ENCODE measurements at places on chromosomes 4 and X.

DNA sequence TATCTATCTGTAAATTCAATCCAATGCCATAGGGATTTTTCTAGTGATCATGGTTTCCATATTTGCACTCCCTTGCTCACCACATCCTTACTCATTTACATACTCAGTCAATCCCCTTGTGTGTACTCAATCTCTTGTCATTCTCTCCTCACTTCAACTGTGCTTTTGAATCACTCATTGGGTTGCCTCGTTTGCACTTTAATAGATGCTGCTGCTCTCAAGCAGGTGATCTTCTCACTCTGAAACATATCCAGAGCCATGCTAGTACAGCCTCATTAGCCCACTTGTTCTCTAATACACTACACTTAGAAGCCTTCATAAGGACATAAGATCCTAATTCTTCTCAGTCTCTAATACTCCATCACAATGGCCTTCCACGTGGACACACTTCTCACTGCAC, 507.9 kb downstream of the TECRL start:
- no peak for DNase-seq

DNA sequence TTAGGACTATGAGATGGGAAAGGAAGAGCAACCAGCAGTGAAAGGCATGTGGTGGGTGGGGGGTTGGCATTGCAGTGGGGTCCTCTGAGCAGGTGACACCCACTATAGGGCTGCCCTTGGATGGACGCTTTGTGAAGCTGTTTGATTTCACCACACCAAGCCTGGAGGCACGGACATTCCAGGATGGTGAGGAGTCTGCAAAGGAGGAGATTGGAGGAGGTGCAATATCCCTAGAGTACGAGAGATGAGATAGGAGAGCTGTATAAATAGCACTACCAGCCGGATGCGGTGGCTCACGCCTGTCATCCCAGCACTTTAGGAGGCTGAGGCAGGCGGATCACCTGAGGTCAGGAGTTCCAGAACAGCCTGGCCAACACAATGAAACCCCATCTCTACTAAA, 42.3 kb downstream of the SHOX start:
- no peak for DNase-seq

DNA sequence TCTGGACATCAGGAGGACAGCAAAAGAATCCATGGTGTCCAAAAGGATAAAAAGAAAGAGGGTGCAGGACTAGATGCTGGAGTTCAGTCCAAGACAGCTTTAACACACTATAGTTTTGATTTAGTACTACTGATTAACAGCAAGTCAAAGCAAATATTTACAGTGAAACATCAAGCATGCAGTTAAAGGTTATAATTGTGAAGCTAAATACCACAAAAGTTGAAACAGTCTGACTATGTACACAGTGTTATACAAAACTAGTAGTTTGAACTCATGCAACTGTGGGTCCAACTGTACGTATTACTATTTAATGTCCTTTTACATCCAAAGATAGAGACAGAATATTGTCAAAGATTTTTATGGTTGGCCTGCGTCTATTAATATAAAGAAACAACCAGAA, 57.6 kb downstream of the CHIC2 start:
- DNase-seq, result no peak

DNA sequence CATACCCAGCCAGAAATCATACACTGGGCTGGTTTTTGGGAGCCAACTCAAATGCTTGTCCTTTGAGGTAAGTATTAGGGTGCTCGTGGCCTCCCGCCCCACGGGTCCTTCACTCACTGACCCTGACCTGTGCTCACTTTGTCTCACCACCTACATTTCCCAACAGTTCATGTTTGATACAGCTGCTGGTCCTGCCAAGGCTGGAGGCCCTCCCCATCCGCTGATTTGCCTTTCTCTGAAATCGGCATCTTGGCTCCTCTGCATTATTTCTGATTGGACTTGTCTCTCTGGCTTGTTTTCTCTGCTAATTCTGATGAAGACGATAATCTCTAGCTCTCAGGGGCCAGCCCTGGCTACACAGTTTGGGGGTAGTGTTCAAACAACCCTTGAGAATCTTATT, 70.2 kb downstream of the SORBS2 start:
- DNase-seq, result no peak

DNA sequence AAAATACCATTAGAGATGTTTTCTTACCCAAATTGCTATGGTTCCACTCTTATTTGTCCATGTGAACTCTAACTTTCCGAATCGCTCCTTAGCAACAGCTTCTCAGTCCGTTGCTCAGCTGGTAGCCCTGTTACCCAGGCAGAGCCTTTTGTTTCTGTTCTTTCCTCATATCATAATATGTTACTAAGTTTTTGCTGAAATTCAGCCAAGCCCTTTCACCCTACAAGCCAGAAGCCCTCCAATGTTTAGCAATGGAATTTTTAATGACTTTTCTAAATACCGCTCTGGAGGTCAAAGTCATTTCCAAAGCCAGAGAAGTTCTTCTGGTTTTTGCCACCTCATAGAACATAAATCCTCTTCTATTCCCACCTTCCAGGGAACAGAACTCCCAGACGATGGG, 1029.5 kb downstream of the C4orf33 start:
- DNase-seq, result no peak

All from cardiac septum (tissue), 1 donor.